Cerebellar nuclear complex (tissue), 1 donor: ENCODE measurements at places on chromosomes 1 and 21.

DNA sequence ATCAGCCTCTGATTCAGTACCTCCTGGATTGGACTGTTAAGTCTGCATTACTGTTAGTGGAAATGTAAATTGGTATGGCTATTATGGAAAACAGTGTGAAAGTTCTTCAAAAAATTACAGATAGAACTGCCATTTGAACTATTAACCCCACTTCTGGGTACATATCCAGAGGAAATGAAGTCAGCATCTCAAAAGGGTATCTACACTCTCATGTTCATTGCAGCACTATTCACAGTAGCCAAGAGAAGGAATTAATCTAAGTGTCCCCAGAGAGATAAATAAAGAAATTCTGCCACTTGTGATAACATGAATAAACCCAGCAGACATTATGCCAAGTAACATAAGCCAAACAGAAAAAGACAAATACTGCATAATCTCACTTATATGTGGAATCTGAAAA lies 676.0 kb downstream of the PLA2G4A start:
- no peak for DNase-seq

DNA sequence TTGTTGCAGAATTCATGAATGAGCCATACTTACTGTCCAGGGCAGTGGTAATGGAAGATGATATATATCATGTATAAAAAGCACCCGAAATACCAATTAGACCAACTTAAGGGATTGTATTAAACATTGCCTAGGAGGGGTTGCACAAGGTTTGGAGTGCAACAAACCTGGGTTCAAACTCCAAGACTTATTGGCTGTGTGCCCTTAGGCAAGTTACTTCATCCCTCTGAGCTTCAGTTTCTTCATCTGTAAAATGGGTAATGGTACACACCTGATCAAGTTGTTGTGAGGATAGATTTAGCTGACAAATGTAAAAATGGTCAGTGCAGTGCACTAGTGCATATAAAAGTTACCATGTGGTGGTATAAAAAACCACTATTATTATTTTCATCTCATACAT lies 9.8 kb upstream of the PPP1R15B start:
- no peak for DNase-seq

GRCh38 chr21:44450402-44450801 lies 4.9 kb upstream of the LRRC3 start:
- no peak for DNase-seq

DNA sequence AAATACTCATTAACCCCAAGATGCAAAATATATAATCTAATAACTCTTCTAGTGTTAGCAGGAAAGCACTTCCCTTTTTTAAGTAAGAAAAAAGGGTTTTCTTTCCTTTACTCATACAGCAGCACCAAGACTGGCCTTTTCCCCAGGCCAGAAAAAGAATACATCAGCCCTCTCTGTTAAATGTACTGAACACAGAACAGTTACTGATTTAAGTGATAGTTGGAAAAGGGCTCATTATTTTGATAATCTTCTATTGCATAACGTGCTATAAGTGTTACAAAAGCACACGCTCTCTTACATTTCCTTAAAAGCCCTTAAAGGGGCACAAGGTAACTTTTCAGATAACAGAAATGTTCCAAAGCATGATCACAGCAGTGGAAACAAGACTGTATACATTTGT lies 142.9 kb downstream of the TIAM1 start:
- DNase-seq = no peak

DNA sequence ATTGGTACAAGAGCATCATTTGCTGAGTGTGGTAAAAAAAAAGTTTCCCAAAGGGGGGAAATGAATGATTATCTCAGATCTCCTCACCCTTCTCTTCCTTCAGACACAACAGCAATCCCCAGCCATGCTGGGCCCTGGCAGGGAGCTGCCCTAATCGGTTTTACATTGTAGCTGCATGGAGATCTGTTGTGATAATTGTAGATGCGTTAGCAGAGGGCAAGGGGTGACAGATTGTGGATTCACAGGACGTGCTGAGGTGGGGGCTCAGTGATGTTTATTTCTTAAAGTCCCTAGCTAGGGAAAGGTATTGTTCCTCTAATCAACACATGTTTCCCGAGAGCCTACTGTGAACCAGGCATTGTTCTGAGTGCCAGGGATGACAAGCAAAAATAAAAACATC lies 304.1 kb downstream of the PBX1 start:
- DNase-seq = no peak

DNA sequence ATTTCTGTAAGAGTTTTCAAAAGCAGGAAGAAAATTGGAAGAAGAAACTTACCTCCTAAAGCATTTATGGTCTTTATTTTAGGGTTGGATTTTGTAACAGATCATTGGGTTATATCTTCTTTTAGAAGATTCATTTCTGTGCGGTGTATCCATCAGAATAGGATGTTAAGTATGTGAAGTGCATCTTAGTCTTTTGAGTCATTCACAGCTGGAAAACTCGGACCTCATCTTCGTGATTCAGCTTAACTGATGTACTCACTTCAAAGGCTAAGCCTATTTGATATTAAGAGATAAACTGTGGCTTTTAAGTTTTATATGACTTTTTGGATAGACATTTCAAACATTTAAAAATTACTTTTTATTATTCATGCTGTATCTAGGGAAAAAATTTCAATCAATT lies 56.3 kb downstream of the GIPC2 start:
- DNase-seq = no peak

DNA sequence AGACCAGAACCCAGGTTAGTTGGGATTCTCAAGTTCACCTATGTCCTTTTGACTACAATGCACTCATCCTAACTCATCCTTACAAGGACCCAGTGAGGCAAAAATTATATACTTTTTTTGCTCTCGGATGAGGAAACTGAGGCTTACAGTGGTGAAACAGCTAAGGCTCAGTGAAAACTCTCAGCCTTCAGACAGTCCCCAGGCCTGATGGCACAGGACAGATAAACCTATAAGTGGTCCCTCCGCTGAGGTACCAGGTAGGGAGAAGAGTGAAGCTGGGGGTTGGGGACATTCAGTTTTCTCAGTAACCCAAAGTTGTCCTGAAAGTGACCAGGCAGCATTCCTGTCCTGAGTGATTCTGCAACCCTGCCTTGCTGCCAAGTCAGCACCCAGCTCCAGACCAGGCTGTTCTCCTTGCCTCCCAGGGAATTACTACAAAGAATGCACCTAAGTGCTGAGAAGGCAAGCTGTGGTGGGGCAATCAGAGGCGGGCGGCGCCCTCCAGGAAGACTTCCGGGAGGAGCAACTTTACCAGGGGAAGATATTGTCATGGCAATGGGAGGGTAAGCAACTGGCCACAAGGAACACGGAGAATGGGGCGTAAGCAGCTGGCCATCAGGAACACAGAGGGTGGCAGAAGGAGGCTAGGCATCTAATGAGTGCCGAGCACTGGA lies 4.6 kb downstream of the TENT5B start:
- DNase-seq = no peak

DNA sequence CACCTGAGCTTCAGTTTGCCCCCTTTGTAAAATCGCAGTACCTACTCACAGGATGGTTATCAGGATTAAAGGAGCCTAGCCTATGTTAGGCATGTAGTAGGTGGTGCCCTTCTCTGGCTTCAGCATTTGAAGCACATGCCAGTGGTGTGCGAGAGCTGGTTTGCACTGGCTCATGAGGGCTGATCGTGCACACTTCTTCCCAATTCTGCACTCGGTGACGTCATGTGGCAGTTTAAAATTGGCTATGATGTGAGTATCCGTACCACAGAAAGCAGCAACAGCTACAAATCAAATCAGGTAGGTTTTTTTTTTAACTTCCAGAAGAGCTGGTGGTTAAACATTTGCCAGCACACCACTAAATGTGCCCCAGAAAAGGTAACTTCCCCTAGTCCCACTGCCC lies 13.5 kb downstream of the FOXO6 start:
- no peak for DNase-seq

DNA sequence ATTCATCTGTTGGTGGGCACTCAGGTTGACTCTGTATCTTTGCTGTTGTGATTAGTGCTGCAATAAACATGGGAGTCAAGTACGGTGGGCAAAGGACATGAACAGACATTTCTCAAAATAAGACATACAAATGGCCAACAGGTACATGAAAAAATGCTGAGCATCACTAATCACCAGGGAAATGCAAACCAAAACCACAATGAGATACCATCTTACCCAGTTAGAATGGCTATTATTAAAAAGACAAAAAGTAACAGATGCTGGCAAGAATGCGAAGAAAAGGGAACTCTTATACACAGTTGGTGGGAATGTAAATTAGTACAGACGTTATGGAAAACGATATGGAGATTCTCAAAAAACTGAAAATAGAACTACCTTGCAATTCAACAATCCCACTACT lies 98.9 kb downstream of the TMEM53 start:
- DNase-seq = no peak

DNA sequence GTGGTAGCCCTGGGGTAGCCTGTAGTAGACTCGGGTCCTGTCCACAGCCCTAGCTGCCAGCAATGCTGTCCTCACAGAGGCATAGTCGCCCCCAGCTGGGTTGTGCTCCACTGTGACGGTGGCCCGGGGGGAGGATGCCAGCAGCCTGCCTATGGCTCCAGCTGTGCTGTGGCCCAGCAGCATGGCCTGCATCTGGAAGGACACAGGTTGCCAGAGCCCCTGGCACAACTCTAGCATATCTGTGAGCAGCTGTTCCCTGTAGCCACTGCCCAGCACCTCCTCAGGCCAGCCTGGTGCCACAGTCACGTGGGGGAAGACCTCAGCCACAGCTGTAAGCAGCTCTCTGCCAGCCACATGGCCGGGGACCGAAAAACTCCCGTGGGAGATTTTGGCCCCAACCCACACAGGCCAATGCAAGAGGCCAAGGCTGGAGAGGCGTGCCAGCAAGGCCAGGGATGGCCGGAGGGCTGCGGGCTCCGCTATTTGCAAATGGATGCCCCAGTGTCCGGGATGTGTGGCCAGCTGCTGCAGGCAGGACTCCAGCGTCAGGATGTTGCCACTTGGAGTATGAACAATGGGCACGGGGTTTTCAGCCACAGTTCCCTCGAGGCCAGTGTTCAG lies 13.9 kb downstream of the FAM151A start:
- no peak for DNase-seq

GRCh38 chr1:183241471-183241870 lies 55.4 kb downstream of the LAMC2 start:
- DNase-seq = no peak

DNA sequence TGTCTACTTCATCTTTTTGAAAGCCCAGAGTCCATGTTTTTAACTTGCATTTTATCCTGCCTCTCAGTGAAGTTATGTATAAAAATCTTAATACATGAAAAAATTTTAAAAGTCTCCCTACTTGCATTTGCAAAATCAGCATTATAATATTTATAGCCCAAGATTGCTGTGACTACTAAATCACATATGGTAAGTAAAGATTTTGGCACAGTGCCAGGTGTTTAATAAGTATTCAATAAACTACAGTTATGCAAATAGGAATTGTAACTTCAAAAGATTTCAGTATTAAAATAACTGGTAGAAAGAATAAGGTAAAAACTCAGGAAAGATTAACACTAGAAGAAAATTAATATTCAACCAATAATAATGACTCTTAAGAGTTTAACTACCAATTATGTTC lies 641.7 kb downstream of the LRRIQ3 start:
- DNase-seq = no peak

GRCh38 chr1:59446257-59446901 lies 149.5 kb downstream of the FGGY start:
- DNase-seq = no peak

DNA sequence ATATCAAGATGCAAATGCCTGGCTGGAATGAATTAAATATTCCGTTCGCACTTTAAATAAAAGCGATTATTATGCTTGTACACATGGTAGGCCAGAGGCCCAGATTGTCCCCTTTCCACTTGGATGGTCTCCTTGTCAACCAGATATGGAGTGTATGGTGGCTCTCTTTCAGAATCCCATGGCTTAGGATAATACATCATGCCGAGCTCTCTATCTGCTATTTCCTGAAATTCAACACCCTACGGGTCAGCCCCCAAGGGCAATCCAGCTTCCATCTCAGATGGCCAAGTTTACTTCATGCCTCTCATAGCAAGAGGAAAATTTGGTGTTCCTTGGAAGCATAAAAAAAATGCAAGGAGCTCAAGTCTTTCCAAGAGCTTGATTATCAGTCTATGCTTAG lies 25.4 kb upstream of the FMO1 start:
- no peak for DNase-seq

DNA sequence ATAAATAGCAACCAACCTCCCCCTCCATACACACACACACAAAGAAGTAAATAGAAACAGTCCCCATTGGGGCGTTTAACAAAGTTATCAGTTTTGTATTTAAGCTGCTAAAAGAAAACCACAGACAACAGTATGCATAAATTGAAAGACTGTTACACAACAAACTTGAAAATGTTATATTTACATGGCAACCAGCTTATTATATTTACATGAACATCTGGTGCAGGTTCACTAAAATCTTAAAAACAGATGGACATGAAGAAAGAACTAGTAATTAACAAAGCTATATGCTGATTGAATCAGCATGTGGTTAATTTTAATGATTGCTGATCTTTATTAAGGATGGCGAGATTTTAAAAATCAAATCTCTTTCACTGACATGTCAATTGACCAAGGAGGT lies 384.7 kb downstream of the LRRIQ3 start:
- DNase-seq = no peak

DNA sequence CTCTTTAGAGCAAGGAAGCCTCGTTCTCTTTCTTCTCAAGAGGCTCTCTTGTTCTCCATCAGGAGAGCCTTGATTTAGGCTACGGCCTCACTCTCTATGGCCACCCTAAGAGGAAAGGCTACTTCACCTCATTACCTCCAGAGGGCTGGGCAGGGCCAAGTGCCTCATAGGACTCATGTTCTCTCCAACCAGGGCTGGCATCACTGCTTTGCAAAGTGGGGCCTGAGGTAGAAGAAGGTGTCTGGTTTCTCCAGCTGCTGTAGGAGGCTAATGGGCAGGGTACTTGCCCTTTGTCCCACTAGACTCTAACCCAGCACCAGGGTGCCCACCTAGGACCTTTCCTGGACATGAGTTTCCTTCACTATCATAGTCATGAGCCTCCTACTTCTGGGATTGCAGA lies 2.1 kb upstream of the ATXN7L2 start:
- DNase-seq = no peak

DNA sequence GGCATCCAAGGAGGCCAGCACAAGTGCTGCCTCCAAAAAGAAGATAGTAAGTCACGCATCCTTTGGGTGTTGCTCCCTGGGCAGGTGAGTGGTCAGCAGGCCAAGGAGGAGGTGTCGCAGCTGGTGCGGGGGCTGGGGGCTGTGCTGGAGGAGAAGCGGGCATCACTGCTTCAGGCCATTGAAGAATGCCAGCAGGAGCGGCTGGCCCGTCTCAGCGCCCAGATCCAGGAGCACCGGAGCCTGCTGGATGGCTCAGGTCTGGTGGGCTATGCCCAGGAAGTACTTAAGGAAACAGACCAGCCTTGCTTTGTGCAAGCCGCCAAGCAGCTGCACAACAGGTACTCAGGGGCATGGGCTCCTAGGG lies 4.3 kb downstream of the TRIM46 start:
- DNase-seq = no peak
